ENCODE measurements at places on chromosomes 1 and 21.

GRCh38 chr1:158675563-158676323 is 10.8 kb downstream of the SPTA1 start:
- DNase-seq, result no peak

DNA sequence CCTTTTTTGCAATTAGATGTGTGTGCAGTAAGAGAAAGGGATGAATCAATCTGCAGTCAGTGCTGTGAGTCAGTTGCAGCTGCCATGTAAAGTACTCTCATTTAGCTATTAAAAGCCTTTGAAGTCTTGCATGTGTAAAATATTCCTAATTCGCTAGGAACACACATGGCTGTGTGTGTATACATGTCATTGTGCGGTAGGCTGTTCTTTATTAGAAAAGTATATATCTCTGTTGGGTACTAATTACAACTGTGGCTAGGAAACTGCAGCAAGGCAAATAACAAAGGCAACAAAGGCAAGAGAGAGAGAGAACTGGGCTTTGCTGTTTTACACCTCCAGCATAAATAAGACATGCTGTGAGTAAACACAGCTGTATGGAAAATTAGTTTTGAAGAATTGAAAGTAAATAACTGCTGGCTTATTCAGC is 41.7 kb downstream of the EPB41 start:
- DNase-seq, result peak; percentile 64

DNA sequence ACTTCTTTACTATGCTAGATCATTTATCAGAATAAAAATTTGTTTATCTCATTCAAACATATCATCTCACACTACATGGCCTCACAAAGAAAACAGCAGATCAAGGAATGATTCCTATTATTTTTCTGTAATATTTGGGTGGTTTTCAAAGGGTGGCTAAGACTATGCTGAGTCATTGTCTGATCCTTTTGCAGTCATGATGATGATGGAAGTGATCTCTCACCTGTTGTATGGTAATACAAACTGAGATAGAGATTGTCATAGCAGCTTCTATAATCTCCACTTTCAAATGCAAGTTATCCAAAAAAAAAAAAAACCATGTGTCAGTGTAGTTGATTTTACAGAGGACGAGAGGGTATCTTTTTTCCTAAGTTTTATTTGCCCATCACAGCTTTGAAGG is 37.2 kb upstream of the GBP5 start:
- no peak for DNase-seq

GRCh38 chr1:113242481-113242880 is 147.8 kb upstream of the MAGI3 start:
- peak; percentile 4 for DNase-seq

Measured in foreskin fibroblast (primary cell).